ENCODE measurements at places on chromosomes 12 and 14. TPM values are rescaled to one million over a fixed set of nuclear protein-coding genes. Genes with fewer than 3 reads are reported as not detected.

The MRPL52 gene
- total RNA-seq: 39.4 TPM

The DACT1 gene
- total RNA-seq: 9.8 TPM

The CACNA1C gene
- 11.8 TPM for total RNA-seq

DNA sequence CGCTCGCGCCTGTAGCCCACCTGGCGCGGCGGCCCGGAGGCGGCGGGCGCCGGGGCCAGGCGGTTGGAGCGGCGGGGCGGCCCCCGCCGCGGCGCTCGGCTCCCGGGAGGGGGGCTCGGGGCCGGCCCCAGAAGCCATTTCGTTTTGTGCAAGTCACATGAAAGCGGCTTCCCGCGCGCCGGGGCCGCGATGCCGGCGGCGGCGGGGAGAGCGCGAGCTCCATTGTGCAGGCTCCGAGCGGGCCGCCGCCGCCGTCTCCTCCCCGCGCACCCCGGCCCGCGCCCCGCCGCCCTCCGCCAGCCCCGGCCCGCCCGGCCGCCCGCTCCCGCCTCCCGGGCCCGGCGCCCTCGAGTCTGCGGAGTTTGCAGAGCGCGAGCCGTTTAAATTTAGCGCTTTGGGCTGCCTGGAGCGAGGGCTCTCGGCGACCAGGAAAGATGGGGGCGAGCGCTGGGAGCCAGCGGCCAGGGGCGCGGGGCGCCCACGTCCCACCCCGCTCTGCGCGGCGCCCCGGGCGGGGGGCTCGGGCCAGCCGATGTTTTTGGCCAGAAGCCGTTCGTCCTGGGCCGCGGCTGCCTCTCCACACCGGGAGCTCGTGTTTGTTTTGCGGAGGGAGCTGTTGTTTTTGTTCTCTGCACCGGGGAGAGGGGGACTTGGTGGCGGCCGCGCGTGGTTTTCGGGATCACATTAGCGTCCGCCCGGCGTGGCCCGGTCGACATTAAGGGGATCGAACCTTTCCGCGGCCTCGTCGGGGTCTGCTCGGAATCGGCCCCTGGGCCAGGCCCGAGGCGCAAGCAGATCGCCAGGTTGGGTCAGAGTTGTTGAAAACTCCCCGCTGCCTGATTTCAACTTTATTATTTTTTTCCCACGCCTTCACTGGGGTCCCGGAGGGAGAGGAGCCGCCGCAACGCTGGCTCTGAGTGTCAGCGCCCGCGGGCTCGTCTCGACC lies 982 bp downstream of the BCL7A start:
- H3K27me3 ChIP-seq: no peaks in the 10 kb centered on the region
- H3K27ac ChIP-seq: peak overlapping the region; percentile 88
- no peak for DNase-seq
- H3K36me3 ChIP-seq: no peaks in the 10 kb centered on the region
- peak overlapping the region; percentile 97 for H3K4me3 ChIP-seq
- no peaks in the 10 kb centered on the region for H3K4me1 ChIP-seq

GRCh38 chr14:71380271-71380670 lies 473.0 kb downstream of the PCNX1 start:
- H3K27me3 ChIP-seq: no peaks in the 10 kb centered on the region
- H3K4me1 ChIP-seq: no peaks in the 10 kb centered on the region
- DNase-seq: no peak
- H3K4me3 ChIP-seq: no peak overlapping the region
- peak overlapping the region; percentile 64 for H3K27ac ChIP-seq
- no peaks in the 10 kb centered on the region for H3K36me3 ChIP-seq

- no peaks in the 10 kb centered on the region for H3K4me1 ChIP-seq
- H3K4me3 ChIP-seq: no peak overlapping the region
- no peaks in the 10 kb centered on the region for H3K27me3 ChIP-seq
- H3K36me3 ChIP-seq: no peaks in the 10 kb centered on the region
- no peak for DNase-seq
Observed at GRCh38 chr12:128137140-128137539, 129.8 kb upstream of the TMEM132C start.

- H3K36me3 ChIP-seq: no peaks in the 10 kb centered on the region
- no peak overlapping the region for H3K4me3 ChIP-seq
- DNase-seq: no peak
- no peak overlapping the region for H3K27ac ChIP-seq
- H3K4me1 ChIP-seq: no peaks in the 10 kb centered on the region
Observed at GRCh38 chr12:4243091-4243490, 30.5 kb upstream of the CCND2 start.

- no peaks in the 10 kb centered on the region for H3K36me3 ChIP-seq
- no peak for DNase-seq
- H3K27ac ChIP-seq: no peak overlapping the region
- H3K4me1 ChIP-seq: no peaks in the 10 kb centered on the region
- H3K4me3 ChIP-seq: no peak overlapping the region
Observed at GRCh38 chr12:30826276-30826675, 71.5 kb upstream of the CAPRIN2 start.

DNA sequence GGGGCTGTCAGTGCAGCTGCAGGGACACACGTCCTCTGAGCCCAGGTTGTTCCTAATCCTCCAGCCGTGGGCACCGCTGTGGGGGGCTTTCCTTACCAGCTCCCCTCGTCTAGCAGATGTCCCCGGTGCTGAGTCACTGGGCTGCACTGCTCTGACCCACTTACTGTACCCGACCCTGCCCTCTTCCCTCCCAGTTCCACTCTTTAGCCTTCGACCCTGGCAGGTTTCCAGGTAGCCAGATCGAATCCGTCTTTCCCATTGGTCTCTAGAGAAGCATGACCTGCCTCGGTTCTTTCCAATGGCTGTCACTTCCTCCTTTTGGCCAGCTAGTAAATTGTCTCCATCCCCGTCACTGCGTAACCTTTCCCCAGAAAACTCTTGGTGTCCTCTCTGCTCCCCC lies 48.4 kb downstream of the ELK3 start:
- H3K4me3 ChIP-seq: no peak overlapping the region
- no peaks in the 10 kb centered on the region for H3K36me3 ChIP-seq

DNA sequence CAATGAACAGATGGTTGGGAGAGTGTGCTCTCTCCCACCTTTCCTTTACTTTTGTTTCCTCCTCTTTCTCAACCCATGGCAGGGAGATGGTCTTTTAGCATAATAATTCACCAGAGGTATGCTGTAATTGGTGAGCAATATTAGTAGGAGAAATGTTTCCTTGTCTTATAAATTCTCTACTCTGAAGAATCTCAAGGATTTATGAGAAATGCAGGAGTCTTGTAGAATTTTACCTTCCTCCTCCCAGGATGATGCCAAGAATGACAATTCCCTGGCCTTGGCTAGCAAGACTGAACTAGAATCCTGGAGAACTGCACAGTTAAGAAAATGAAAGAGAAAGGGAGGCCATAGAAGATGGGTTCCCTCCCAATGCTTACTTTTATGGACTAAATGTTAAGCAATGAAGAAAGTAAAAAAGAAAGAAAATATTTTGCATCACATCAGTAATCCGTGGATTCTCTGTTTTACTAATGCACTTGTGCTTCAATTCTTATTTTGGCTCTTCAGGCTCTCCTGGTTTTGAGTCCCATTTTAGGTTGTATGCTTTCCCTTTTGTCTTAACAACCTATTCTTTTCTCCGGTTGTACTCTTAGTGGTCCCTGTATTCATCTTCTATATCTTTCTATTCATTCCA lies 192.9 kb upstream of the GARIN6 start:
- no peaks in the 10 kb centered on the region for H3K36me3 ChIP-seq
- DNase-seq: no peak
- H3K27ac ChIP-seq: no peak overlapping the region

GRCh38 chr14:66403183-66403582 lies 83.0 kb upstream of the CCDC196 start:
- H3K4me3 ChIP-seq: no peak overlapping the region
- no peak overlapping the region for H3K27ac ChIP-seq
- H3K4me1 ChIP-seq: no peaks in the 10 kb centered on the region
- DNase-seq: no peak
- no peaks in the 10 kb centered on the region for H3K36me3 ChIP-seq
- H3K27me3 ChIP-seq: no peaks in the 10 kb centered on the region

DNA sequence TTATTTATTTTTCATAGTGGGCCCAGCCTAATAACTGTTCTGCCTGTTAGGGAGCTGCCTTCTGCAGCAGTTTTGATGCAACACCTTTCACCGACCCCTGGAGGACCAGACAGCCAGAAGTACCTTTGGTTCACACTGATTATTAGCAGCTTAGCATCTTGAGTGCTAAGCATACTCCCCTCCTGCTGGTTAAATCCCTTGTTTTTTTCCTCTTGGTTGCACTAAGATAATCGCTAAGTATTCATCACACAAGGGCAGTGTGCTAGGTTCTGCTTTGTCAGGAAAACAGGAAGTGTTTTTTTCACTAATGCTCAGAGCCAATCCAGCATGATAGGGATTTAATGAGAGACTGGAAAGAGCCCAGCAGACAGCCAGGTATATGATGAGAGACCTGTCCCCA lies 437.0 kb downstream of the FUT8 start:
- H3K4me3 ChIP-seq: no peak overlapping the region
- H3K36me3 ChIP-seq: no peaks in the 10 kb centered on the region
- no peaks in the 10 kb centered on the region for H3K27me3 ChIP-seq
- no peak overlapping the region for H3K27ac ChIP-seq
- H3K4me1 ChIP-seq: no peaks in the 10 kb centered on the region
